ENCODE measurements at places on chromosomes 3 and 15. TPM values are rescaled to one million over a fixed set of nuclear protein-coding genes. Genes with fewer than 3 reads are reported as not detected.

- DNase-seq = no peak
- no peak overlapping the region for H3K27ac ChIP-seq
- H3K4me1 ChIP-seq = peaks cover 67% of the 10 kb centered on the region
- no peaks in the 10 kb centered on the region for H3K27me3 ChIP-seq
- H3K36me3 ChIP-seq = peaks cover 4% of the 10 kb centered on the region
Observed at GRCh38 chr3:187954873-187955586, 198.9 kb upstream of the LPP start.

GRCh38 chr3:141047168-141047567, 4.0 kb upstream of the SPSB4 start:
- H3K27me3 ChIP-seq = peaks cover 38% of the 10 kb centered on the region
- H3K27ac ChIP-seq = no peak overlapping the region
- peaks cover 7% of the 10 kb centered on the region for H3K4me1 ChIP-seq
- H3K36me3 ChIP-seq = no peaks in the 10 kb centered on the region
- H3K4me3 ChIP-seq = no peak overlapping the region
- DNase-seq = no peak

DNA sequence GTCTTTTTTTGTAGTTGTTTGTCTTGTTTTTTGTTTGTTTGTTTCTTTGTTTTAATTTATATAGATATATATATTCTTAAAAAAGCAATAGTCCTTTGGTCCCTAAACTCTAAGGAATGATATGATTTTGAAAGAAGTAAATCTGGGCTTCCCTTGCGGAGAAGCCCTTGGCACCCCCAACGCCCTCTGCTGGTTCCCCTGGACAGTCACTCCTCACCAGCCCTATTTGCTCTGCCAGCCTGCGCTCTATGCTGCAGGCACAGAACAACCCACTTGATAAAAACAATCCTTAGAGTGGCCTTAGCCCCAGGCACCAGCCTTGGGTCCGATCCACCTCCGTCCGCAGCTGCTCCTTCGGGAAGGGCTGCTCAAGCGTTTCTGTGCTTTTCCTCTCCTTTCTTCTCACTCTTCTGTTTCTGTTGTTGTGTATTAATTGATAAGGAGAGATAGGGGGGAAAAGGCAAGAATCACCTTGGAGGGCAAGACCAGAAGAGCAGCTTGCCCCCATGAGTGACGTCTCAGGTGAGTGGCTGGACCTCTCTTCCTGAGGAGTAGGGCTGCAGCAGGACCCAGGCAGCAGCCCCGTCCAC, 13.7 kb upstream of the PARP6 start:
- DNase-seq = no peak
- no peaks in the 10 kb centered on the region for H3K4me1 ChIP-seq
- no peaks in the 10 kb centered on the region for H3K36me3 ChIP-seq
- H3K27ac ChIP-seq = peak overlapping the region; percentile 21

- H3K27me3 ChIP-seq = no peaks in the 10 kb centered on the region
- peak; percentile 76 for DNase-seq
- peak overlapping the region; percentile 91 for H3K27ac ChIP-seq
- peak overlapping the region; percentile 86 for H3K4me3 ChIP-seq
- peaks cover 31% of the 10 kb centered on the region for H3K4me1 ChIP-seq
Observed at GRCh38 chr15:55290528-55291057, 980 bp upstream of the RAB27A start.

GRCh38 chr3:41847679-41848078, 114.2 kb downstream of the ULK4 start:
- H3K4me3 ChIP-seq = no peak overlapping the region
- H3K27ac ChIP-seq = no peak overlapping the region
- peaks cover 15% of the 10 kb centered on the region for H3K4me1 ChIP-seq
- H3K36me3 ChIP-seq = no peaks in the 10 kb centered on the region
- DNase-seq = no peak
- H3K27me3 ChIP-seq = no peaks in the 10 kb centered on the region

The MYLK gene
- 0.27 TPM for total RNA-seq

The GPR160 gene
- 3.5 TPM for total RNA-seq

The CYP11A1 gene
- not detected for total RNA-seq

DNA sequence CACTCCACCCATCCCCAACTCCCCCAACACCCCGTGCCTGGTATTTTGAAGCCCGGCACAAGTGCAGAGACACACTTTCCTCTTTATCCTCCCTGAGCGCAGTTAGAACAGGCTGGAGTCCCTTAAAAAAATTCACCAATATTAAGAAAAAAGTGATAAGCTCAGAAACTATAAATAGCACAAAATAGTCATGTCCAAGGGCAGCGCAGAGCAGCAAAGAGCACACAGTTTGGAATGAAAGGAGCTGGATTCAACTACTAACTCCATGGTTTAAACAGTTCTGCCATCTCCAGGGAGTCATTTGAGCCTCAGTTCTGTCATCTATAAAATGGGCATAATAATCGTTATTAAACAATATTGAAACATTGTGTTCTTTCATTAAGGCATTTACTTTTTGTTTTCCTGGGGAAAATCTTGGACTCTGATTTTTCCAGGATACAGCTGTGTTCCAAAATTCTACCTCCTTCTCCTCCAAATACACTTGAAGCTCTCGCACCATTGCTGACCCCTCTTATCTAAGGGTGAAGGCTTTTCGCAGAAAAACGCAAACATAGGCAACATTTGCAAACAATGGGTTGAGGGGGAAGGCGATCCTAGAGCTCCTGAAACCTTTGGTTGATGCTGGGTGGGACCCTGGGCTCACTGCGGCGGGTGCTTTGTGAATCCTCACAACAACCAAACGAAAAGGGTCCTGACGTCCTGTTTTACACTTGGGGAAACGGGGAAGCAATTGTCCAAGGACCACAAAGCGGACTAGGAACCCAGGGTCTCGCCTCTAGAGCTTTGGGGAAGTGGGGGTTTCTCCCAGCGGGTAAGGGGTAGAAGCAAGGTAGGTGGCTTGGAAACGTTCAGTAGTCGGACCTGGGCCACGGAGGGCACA, 41.8 kb downstream of the EPHB3 start:
- peaks cover 60% of the 10 kb centered on the region for H3K27me3 ChIP-seq
- H3K36me3 ChIP-seq = no peaks in the 10 kb centered on the region
- H3K27ac ChIP-seq = no peak overlapping the region
- DNase-seq = no peak
- no peak overlapping the region for H3K4me3 ChIP-seq

DNA sequence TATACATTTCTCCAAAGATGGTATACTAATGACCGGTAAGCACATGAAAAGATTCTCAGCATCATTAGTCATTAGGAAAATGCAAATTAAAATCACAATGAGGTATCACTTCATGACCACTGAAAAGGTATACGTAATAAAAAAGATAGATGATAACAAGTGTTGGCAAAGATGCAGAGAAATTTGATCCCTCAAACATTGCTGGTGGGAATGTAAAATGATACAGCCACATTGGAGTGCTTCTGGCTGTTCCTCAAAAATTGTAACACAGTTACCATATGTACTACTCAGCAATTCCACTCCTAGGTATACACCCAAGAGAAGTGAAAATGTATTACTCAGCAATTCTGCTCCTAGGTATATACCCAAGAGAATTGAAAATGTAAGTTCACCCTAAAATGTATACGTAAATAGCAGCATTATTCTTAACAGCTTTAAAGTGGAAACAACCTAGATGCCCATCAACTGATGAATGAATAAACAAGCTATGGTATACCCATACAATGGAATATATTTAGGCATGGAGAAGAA, 25.0 kb upstream of the KY start:
- no peak overlapping the region for H3K4me3 ChIP-seq
- no peaks in the 10 kb centered on the region for H3K4me1 ChIP-seq
- DNase-seq = no peak
- H3K36me3 ChIP-seq = no peaks in the 10 kb centered on the region
- no peak overlapping the region for H3K27ac ChIP-seq

The MOBP gene
- not detected for total RNA-seq

All from activated T-helper 1 cell treated with anti-CD3 and anti-CD28 coated beads, Interleukin-12 subunit alpha, Interleukin-12 subunit beta, Interleukin-2, Interleukin-4 antibody, amounts not matched to agents 30 ng/mL and 10 ng/mL and 1 ng/mL, durations not matched to agents 14 hours and 24 hours and 36 hours (primary cell).